ENCODE measurements at places on chromosomes 11 and 22.

- peak; percentile 38 for DNase-seq
Measured at GRCh38 chr22:41762980-41763779, 37.3 kb upstream of the CCDC134 start.

DNA sequence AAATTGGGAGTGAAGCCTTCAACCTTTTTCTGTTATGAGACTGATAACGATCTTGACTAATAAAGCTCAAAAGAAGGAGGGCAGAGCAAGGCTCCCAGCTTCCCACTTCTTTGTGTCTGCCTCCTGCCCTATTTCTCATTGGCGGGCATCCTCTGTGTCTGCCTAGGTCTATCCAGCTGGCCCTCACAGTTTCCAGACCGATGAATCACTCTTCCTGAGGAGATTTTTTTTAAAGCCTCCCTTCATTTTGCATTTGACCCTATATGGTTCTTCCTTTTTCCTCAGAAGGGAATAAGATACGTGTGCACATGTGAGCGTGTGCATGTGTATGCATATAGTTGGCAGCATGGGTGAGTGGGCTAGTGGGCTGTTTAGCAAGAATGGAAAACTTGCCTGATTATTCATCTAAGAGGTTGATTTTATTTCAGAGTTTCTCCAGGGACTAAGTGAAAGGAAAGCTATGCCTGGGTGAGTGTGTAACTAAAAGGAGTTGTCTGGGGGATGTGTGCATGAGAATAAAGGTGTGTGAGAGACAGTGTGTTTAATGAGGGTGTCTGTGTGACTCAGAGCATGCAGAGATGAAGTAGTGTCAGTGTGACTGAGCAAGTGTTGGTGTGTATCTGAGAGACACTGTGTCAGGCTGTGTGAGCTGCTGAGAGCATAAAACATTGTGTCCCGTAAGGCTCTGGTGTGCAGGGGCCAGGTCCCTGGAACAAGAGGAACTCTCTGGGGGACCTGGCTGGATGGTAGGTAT lies 12.2 kb downstream of the PHLDB1 start:
- no peak for DNase-seq

DNA sequence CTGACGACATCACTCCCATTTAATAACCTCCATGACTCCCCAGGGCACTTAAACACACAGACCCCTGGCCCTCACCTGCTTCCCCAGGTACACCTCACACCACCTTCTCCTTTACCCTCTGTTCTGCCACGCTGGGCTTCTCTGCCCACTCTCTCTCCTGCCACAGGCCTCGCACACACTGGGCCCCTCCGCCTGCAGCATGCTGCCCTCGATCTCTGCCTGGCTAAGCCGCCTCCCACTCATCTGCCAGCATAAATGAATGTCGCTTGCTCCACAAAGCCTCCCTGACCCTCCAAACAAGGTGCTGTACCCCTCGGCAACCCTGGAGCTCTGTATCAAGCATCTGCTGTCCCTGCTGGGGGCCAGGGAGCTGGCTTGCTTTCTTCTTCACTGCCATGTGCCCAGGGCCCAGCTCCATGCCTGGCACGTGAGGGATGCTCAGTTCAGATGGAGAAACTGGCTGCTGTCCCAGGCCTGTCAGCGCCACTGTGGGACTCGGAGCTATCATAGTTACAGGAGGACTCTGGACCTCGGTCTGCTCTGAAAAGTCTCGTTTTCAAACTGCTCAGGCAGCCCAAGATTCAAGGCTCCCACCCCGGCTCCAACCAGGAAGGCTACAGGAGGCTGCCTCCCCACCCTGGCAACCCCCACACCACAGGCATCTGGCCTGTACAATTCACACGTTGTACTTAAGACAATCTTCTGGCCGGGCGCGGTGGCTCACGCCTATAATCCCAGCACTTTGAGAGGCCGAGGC lies 11.9 kb downstream of the TTLL1 start:
- no peak for DNase-seq

DNA sequence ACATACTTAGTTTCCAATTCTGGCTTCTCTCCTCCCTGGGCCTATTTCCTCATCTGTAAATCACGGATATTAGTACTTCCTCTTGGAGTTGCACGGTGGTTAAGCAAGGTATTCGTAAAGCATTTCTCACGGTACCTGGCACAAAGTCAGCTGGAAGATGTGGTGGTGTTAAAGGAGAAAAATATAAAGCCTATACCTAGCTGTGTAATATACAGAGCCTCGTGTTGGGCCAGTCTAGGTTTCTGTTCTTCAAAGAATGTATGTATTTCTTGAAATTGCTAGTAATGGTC lies 47.2 kb downstream of the DBX1 start:
- DNase-seq, result no peak

GRCh38 chr11:33207408-33207985 lies 46.2 kb upstream of the CSTF3 start:
- no peak for DNase-seq

- no peak for DNase-seq
Measured at GRCh38 chr11:81979448-81979847, 754.2 kb downstream of the FAM181B start.

GRCh38 chr11:11458485-11458884 lies 105.4 kb upstream of the CSNK2A3 start:
- DNase-seq, result no peak

DNA sequence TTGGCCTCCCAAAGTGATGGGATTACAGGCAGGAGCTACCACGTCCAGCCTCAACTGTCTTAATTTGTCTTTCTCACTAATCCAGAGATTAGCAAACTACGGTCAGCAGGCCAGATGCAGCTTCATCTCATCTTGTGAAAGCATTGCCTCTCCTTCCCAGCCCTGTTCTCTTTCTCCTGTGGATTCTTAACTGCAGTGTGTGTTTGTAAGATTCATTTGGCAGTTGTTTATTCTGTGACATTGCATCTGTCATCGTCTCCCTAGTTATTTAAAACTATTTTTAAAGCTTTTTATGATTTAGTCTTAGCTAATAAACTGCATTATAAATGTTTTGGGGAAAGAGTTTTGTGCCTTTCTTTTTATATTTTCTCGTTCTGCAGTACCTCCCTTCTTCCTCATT lies 29.2 kb downstream of the RNF169 start:
- no peak for DNase-seq

DNA sequence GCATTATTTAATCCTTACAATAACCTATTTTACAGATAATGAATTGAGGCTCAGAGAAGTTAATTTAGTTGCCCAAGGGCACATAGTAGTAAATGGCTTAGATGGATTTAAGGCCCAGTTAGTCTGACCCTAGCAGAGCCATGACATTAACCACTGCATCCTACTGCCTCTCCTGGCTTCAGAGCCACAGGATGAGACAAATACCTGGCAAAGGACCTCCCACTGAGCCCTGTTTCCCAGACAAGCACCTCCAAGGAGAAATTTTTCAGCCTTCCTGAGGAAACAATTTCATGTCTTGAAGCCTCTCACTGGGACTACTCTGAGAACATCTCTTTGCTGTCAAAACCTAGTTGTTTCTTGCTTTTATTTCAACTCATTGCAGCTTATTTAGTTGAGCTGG lies 28.4 kb downstream of the IZUMO1R start:
- DNase-seq, result no peak

DNA sequence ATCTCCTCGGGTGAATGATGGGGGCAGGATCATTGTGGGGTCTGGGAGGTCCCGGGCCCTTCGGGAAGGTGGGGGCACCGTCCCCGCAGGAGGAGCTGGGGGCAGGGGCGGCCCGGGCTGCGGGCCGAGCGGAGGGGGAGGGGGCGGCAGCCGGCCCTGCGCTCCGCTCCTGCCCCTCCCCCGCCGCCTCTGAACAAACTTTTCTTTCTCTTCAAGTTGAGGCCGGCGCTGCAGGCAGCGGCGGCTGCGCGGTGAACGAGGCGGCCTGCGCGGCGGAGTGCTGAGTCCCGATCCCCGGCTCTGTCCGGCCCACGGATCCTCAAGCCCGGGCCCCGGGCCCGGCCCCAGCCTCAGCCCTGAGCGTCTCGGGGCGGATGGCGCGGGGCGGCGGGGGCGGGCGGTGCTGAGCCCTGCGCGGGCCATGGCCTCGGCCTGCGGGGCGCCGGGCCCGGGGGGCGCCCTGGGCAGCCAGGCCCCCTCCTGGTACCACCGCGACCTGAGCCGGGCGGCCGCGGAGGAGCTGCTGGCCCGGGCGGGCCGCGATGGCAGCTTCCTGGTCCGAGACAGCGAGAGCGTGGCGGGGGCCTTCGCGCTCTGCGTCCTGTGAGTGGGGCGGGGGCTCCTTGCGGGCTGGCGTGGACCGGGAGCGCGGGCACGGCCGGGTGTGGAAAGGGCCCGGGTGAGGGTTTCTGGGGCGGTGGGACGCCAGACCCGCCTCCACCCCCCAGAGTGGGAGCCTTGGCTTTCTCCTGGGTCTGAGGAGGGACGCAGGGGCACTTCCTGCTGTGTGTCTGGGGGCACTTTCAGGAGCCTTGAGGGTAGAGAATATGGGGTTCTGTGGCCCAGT lies at the start of gene INPPL1:
INPPL1 (plus strand) TSS at position 204 of the 847 bp plus-strand sequence; CDS start at position 422, 218 bp downstream.
- no peak for DNase-seq

DNA sequence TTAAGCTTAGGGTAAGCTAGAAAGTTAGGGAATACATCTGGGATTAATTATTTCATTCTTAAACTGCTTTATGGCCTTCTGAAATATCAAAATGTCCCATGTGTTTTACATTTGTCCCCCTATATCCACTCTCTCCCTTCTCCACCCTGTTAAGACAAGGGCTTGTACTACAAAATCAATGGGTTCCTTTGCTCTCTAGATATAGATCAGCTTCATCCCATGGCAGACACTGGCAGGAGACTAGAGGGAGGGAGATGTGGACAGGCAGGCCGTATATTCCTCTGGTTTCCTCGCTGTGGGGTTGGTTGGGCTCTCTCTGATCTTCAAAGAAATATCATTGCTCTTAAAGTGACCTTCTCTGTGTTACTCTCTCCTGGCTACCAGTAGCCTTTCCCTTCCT lies 1281.0 kb downstream of the LRRC4C start:
- DNase-seq, result no peak

DNA sequence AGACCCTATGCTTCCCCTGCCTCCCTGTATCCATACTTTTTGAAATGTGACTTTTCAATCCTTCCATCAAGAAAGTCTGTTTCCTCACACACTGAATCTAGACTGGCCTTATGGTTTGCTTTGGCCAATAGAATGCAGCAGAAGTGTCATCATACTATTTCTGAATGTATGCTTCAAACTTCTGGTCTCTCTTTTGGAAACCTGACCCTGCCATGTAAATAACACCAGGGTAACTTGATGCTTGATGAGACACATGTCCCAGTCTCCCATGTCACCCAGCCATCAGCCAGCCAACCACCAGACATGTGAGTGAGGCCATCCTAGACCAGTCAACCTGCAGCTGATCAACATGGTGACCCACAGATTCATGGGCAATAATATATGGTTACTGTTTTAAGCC lies 29.7 kb upstream of the CAVIN3 start:
- no peak for DNase-seq

DNA sequence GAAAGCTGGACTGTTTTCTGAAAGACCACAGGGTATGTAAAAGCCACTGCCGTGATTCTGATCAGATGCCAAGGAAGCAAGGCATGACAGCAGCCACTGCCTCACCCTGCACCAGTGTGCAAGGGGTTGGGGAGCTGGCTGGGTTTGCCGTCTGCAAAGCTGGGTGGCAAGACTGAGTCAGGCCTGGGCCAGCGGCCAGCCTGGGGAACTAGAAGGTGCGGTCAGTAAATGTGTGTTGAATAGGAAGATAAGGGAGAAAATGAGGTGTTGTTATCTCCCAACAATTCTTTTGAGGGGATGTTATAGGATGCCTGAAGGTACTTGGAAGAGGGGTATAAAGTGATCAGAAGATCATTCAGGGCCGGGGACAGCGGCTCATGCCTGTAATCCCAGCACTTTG lies 8.0 kb downstream of the VSTM5 start:
- no peak for DNase-seq

GRCh38 chr11:9733212-9733611 lies 69.3 kb downstream of the SWAP70 start:
- DNase-seq, result no peak

GRCh38 chr11:109093354-109093753 lies 328.6 kb upstream of the C11orf87 start:
- no peak for DNase-seq

GRCh38 chr11:10087186-10087922 lies 206.7 kb downstream of the SBF2 start:
- no peak for DNase-seq

- DNase-seq, result no peak
Measured at GRCh38 chr22:26648528-26649388, 8.6 kb upstream of the MIAT start.

- DNase-seq, result no peak
Measured at GRCh38 chr22:38009000-38009806, 24.8 kb upstream of the SOX10 start.

GRCh38 chr11:1564535-1565172 lies 7.4 kb downstream of the DUSP8 start:
- DNase-seq, result no peak

DNA sequence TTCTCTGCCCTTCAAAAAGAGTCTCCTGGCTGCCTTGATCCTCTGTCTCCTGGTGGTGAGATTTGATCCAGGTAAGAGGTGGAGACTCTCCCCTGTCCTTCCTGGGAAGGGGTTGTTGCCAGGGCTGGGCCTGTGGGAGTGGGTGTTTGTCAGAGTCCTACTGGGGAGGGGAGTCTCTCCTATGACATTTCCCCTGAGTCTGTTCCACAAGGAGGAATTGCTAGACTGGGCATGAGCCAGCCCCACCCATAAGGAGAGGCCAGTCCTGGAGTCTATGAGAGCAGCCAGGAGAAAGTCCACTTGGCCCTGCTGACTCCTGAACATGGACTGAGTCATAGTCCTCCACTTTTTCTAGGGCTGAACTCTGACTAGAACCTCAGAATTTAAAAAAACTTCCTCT lies 7.4 kb downstream of the PEX26 start:
- no peak for DNase-seq

GRCh38 chr11:128052912-128053641 lies 534.3 kb downstream of the ETS1 start:
- no peak for DNase-seq

GRCh38 chr22:47402876-47403525 lies 640.6 kb downstream of the TBC1D22A start:
- no peak for DNase-seq

GRCh38 chr11:34633990-34634693 lies 13.2 kb downstream of the EHF start:
- DNase-seq, result no peak

DNA sequence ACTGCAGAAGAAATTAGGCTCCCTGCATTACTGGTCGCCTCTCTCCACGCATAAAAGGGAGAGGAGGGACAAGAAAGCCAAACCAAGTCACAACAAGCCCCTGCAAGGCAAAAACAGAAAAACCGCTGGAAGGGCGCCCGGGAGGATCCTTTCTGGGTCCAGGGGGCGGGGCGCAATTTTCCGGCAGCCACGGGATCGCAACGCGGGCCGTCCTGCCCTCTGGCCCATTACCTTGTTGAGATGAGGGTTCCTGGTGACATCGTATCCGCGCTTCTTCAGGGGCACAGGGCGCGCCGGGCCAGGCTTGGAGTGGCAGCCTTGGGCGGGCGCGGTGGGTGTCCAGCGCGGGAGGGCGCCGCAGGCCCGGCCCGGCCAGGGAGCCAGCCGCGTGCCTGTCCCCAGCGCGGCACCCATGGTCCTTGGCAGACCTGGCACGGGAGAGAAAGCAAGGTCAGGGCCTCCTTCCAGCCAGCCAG lies 847 bp downstream of the ME3 start:
- peak; percentile 23 for DNase-seq

Data from activated naive CD4-positive, alpha-beta T cell treated with anti-CD3 and anti-CD28 coated beads, Interleukin-2, amount 50 U/mL, for 72 hours (primary cell).